ENCODE measurements at places on chromosomes 4 and X.

DNA sequence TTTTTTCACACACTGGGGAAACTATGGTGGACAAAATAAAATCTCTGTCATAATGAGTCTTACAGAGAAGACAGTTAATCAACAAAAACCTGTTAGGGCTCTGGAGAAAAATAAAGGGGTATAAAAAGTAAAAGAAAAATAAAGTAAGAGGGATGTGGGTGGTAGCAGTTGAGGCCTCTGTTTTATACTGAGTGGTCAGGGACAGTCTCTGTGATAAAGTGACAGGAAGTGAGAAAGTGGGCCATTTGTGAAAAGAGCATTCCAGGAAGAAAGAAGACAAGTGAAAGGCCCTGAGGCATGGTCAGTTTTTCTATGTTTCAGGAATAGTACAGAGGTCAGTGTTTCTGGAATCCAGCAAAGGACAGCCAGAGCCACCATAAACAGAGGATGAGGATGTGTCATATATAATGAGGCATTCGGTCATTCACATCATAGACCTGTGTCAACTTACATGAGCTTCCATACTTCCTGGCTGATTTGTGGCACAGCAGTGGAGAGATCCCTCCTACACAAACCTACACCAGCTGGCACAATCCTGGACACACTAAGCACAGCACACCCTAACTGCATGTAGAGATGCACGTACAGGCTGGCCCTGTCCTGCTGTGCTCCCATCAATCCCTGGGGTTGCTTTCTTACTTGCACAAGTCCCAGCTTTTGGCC is 64.4 kb upstream of the NAP1L5 start:
- DNase-seq = no peak

GRCh38 chr4:7631288-7632014 is 196.7 kb upstream of the PSAPL1 start:
- DNase-seq = no peak

GRCh38 chrX:22314211-22314610 is 41.5 kb downstream of the CBLL2 start:
- DNase-seq = no peak

GRCh38 chrX:31836479-31836878 is 764.6 kb upstream of the FTHL17 start:
- no peak for DNase-seq

DNA sequence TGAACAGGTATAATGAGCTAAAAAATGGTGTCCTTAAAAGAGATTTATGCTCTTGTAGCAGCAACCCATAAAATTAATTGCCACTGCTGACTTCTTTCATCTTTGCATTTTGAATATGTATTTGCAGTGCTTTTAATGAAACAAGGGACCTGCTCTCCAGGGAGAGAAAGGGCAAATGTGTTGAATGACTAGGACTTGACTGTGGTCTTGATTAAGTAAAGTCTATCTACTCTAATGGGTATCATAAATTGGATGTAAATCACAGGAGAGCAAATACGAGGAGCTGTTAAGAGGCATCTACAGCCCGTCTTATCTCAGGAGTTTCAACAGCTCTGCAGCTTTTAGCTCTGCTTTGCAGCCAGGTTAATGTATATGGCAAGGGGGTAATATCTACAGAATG is 216.4 kb downstream of the PALLD start:
- DNase-seq = no peak

DNA sequence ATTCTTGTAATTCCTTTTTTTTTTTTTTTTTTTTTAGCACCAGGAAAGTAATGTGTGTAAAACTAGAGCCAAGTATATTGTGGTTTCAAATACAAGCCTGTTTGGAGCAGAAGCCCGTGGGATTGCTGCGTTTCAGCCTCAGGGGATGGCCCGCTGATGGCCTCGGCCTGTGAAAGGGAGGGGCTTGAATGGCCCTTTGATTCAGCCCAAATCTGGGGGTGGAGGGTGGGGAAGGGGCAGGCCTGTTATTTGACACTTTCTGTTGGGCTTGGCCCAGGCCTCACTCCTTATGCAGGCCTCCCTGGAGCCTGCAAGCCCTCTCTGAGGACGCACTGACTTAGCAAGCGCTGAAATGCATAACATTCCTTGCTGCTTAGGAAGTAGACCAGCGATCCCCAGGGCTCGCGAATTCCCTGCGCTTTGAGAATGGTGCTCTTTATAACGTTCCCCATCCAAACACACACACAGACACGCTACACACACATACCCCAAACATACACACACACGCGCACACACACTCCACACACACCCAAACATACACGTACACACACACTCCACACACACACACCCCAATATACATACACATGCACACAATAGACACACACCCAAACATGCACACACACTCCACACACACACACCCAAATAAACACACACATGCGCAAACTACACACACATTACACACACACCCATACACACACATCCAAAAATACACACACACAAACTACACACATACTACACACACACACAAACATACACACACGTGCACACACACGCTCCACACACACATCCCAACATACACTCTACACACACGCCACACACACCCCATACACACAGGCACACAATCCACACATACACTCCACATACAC is 29.6 kb downstream of the TLR10 start:
- peak; percentile 100 for DNase-seq

DNA sequence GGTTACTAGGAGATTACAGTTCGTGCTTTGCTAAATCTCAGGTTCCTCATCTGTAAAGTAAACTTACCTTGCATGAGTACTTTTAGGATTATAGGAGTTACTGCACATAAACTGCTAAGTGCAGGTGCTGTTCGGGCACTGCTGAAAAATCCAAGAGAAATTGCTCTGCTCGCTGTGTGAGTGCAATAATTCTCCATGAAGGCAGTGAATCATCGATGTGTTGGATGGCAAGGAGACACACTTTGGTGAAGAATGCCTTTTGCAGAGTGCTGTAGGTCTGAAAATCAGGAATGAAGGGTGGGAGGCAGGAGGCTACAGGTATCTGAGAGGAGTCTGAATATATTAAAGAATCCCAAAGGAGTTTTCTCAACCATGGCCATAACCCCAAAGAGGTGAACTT is 113.0 kb downstream of the CHIC2 start:
- DNase-seq = no peak

DNA sequence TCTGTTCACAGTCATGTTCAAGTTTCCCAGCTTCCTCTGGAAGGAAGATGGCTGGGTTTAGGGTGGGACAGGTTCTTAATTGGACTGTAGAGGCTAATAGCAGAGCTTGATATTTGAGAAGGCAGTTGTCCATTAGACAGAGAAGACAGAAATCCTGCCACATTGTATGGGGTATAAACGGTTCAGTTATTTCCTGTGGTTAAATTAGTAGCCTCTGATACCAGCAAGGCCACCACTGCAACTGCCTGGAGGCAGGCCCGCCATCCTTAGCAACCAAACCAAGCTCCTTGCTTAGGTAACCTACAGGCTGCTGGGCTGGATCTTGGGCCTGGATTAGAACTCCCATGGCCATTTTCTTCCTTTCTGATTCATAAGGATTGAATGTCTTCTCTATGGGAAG is 1367.0 kb downstream of the PCDH7 start:
- no peak for DNase-seq

DNA sequence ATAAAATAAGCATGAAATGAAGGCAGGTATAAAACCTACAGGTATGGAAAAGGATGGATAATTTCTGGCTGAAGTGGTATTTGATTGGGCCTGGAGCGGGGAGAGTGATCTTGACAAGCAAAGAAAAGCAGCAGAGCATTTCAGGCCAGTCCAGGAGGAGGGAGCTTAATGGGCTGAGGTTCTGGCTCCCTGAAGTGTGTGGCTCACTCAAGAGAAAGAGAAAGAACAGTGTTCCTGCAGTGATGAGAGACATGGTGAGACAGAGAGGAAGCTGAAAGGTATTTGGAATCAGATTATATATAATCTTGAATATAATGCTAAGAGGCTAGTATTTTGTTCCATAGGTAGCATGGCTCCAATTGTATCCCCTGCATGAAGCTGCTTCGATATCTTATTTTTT is 153.5 kb downstream of the MGST2 start:
- DNase-seq = no peak

- DNase-seq = peak; percentile 16
Measured at GRCh38 chrX:44432641-44433040, 89.2 kb upstream of the EFHC2 start.

DNA sequence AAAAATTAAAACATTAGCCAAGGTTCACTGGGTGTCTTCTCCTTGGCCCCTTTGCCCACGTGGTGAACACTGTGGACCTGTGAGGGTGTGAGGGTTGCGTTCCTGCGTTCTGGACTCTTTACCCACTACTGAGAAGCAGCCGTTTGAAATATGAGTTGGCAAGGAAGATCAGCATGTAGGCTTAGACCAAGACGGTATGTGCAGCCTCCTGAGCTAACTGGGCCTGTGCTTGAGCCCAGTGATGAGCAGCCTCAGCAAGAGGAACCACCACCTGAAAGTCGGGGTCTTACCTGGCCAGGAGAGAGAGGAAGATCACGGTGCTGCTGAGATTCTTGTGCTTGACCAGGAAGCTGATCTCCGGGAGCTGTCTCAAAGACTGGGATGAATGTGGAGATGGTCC is 19.5 kb downstream of the RGS12 start:
- no peak for DNase-seq

GRCh38 chr4:113576947-113577678 is 184.4 kb downstream of the CAMK2D start:
- DNase-seq = no peak

DNA sequence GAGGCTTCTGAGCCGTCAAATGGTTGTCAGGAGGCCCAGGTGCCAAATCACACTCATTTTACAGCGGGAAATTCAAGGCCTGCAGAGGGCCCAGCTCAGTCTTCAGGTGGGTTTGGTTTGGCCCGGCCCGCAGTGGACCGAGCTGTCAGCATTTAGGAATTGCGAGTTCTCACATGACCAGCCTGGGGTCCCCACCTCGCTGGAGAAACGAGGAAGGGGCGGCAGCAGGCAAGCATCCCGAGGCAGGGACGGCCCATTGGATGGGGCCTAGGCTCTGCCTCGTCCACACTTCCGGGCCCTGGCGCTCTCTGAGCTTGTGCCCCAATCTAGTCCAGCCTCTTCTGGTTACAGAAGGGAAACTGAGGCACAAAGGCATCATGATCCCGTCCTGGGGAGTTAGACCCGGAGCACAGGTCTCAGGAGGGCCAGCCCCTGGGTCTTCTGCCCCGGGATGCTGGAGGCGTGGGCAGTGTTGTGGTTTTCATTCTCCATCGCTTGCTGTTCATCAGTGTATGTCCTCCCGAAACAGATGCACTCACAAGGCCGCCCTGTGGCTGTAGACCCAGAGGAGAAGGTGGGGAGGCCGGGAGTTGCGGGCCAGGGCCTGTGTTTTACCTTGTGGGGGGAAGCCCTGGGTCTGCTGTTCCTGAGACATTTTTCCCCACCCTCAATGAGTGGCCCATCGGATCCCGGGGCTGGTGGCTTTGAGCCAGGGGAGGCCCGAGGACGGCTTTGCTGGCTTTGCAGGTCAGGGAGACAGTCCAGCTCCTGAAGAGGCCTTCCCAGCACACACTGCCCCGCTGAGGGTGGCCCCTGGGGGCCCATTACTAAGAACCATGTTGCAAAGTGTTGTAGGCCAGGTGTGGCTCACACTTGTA is 8.9 kb downstream of the PSAPL1 start:
- DNase-seq = no peak

- peak; percentile 68 for DNase-seq
Measured at GRCh38 chr4:53785996-53786395, 194.7 kb upstream of the LNX1 start.

GRCh38 chrX:97553833-97554232 is 670.1 kb downstream of the RPA4 start:
- DNase-seq = no peak

DNA sequence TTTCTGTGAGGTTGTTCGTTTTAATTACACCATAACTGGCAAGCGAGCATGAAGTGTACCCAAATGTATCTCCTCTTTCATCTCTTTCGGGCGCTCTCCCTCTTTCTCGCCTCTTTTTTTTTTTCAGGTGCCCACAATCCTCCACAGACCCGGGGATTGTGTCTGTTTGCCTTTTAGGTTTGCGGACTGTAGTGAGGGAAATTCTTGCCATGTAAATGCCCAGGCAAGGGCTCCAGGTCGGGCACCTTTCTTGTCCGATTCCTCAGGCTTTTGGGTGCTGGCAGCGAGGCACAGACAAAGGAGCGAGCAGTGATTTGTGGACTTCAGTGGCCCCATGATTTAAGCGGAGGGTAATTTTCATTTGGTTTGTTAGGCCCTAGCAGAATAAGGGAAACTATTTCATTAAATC is 1.1 kb upstream of the PHOX2B start:
- no peak for DNase-seq

DNA sequence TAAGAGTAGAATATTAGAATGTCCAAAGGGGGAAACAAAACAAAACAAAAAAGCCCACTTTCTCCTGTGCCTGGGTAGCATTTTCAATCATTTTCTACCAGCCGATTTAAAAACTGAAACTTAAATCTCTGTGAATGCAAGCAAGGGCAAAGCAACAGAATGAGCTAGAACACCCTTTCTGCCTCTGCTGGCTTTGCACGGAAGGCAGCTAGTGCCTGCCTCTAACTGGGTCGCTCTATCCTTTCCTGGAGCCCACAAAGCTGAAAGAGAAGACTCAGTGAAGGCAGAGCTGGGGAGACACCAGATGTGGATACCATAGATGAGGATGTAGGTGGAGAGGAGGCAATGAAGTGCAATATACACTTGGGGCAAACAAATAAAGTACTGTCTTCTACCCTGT is 248.9 kb upstream of the TTC29 start:
- DNase-seq = no peak

All from AG10803 (cell line).